ENCODE measurements at places on chromosomes 12 and 14.

- no peak for DNase-seq
Observed at GRCh38 chr12:93279565-93280412, 97.9 kb upstream of the NUDT4 start.

DNA sequence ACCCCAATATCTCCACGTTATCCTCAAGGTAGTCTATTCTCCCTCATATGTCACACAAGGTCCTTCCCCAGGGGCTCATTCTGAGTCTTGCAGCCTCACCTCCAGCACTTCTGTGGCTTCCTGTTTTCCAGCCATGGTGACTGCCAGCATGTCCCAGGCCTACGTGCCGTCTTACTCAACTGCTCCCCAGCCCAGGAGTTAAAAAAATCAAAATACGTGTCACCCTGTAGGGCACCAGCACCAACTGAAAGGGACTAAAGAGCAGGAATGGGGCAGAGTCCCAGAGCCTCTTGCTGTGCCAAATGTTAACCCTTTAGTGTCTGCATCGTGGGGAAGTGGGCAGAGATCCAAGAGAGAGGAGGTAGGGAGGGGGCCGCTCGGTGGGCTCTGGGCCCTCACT is 37.0 kb upstream of the MED13L start:
- DNase-seq, result no peak

DNA sequence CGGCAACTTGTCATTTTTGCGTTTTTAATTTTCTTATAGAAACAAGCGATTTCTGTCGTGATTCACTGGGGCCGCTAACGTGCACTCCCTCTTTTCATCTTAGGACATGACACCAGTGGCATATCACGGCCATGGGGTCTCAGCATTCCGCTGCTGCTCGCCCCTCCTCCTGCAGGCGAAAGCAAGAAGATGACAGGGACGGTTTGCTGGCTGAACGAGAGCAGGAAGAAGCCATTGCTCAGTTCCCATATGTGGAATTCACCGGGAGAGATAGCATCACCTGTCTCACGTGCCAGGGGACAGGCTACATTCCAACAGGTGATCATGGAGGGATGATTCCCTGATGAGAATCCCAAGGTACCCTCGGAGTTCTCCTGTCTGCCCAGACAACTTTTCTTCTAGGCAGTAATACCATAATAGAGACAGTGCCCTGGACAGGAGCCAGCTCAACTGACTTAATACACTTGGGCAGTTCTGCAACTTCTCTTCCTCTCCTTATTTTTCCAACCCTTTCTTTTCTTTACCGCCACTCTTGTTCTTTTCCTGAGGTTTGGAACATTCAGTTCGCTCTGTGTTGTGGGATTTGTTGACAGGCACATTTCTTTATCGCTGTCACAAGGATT is 821 bp downstream of the TMEM106C start:
- DNase-seq, result no peak

DNA sequence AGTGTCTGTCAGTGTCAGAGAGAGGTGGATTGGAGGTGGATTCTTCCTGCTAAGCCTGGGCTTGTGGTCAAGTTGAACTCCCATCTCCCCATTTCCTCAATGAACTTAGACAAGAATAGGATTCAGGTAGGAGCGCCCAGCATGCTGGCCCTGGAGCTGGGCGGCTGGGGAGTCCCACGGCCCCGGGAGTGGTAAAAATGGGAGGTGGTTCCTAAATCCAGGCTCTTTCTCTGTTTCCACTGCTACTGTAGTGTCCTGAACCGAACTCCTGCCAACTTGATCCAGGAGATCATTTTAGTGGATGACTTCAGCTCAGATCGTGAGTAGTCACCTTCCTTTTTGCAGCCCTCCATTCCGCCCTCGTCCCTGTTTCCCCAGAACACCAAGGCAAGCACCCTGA is 65.1 kb downstream of the GALNT16 start:
- DNase-seq, result no peak

DNA sequence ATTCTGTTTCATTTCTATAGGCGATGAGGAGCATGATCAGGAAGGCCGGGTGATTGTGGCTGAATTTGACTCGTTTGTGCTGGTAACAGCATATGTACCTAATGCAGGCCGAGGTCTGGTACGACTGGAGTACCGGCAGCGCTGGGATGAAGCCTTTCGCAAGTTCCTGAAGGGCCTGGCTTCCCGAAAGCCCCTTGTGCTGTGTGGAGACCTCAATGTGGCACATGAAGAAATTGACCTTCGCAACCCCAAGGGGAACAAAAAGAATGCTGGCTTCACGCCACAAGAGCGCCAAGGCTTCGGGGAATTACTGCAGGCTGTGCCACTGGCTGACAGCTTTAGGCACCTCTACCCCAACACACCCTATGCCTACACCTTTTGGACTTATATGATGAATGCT is 1.9 kb downstream of the APEX1 start:
- DNase-seq, result no peak

DNA sequence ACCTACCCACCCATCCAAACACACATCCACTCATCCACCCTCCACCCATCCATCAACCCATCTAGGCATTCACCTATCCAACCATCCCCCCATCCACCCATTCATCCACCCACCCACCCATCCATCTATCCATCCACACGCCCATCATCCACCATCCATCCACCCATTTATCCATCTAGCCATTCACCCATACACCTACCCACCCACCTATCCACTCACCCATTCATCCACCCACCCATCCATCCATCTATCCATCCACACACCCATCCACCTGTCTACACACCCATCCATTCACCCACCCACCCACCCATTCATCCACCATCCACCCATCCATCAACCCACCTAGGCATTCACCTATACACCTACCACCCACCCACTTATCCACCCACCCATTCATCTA is 72.6 kb upstream of the GALNT9 start:
- DNase-seq, result no peak

- no peak for DNase-seq
Observed at GRCh38 chr14:74619672-74620131, 7.7 kb upstream of the LTBP2 start.

DNA sequence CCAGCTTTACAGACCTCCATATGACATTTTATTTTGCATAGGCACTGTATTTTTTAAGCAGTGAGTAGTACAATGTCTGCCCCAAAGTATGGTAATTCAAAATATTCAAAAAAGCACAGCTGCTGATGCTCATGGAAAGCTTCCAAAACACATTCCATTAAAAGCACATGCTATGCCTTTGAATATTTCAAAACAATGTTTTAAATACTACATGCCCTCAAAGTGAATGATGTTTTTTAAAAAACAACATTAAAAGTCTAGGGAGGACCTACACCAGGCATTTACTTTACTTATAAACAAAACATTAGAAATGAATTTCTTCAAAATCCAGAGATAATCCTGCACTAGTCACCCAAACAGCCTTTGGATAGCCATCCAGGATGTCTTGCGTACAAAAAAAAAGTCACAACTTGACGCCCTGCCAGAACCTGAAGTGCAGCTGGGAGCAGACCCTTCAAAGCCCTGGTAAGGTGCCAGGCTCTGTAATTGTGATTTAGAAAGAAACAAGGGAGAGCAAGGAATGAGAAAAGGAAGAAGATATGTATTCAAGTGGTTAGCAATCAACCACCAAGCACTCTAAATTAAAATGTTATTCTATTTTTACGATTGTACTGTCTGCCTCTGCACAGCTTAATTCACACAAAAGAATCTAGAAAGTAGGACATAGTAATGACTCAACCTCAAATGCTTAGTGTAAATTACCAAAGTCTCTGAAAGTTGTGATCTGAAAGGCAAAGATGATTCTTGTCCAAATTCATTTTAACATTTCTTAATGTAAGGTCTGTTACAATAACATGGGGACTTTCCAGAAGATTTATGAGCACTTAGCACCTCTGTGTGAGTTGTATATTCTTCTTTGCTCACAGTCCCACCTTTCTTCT is 31.9 kb downstream of the CEP83 start:
- DNase-seq, result no peak

DNA sequence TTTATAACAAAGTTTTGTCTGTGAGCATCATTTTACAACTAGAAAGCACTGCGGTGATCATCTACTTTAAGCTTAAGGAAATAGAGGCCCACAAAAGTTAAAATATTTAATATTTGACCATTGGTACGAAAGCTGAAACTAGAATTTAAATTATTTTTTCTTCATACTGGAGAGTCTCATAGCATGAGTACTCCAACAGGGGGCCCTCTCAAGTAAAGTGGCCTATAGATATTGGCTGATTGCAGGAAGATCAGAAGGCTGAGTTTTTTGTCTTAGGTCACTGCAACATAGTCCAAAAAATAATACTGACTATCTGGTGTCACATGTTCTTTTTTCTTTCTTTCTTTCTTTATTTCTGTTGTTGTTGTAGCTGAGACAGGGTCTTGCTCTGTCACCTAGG is 75.3 kb upstream of the ZDHHC17 start:
- no peak for DNase-seq

DNA sequence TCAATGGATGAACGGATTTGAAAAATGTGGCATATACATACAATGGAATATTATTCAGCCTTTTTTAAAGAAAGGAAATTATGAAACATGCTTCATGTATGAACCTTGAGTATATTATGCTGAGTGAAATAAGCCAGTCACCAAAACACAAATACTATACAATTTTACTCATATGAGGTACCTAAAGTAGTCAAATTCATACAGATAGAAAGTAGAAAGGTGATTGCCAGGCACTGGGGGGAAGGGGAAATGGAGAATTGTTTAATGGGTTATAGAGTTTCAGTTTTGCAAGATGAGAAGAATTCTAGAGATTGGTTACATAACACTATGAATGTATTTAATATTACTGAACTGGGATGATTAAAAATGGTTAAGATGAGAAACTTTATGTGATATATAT is 171.4 kb downstream of the TMTC3 start:
- no peak for DNase-seq

DNA sequence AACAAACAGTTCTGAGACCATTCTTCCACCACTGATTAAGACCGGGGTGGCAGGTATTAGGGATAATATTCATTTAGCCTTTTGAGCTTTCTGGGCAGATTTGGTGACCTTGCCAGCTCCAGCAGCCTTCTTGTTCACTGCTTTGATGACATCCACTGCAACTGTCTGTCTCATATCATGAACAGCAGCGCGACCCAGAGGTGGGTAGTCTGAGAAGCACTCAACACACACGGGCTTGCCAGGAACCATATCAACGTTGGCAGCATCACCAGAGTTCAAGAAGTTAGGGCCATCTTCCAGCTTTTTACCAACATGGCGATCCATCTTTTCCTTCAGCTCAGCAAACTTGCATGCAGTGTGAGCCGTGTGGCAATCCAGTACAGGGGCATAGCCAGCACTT is 16.9 kb downstream of the AEBP2 start:
- no peak for DNase-seq

GRCh38 chr14:95784137-95784536 is 70.2 kb upstream of the TCL1A start:
- no peak for DNase-seq

GRCh38 chr14:63759456-63759855 is 31.6 kb upstream of the SGPP1 start:
- DNase-seq, result no peak

DNA sequence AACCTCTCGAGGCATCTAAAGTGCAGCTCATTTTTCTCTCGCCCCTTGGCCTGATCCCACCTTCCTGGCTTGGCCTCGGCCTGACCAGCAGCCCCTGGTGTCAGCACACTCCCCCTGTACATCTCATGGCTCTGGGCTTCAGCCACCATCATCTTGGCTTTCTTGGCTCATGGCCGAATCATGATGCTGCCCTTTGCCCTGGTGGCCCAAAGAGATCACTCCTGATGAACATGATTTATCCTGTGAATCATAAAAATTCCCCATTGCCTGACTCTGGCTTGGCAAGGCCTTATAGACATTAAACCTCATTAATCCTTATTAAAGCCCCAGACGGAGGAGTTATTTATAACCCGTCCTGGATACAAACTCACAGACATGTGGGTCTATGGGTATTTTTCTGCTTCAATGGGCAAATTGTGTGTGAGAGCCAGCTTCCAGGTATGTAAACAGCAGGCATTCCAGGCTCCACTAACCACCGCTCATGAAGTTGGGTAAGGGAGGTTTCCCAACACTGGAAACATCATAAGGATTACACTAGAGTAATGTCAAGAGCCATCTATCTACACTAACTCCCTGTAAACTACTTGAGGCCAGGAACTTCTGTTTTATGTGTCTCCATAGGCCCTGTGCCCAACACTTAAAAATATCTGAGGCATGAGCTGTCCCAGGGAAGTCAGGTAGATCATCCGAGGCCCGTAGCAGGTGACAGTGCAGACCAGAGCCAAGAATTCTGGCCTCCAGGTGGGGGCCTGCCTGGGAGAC is 171.2 kb downstream of the TTC8 start:
- no peak for DNase-seq

GRCh38 chr14:94689218-94689984 is 77.2 kb downstream of the SERPINA3 start:
- peak; percentile 21 for DNase-seq

GRCh38 chr14:80211153-80212022 is at the start of gene DIO2:
DIO2 (minus strand) TSS chr14:80211504; CDS start chr14:80211472, 32 bp downstream.
- no peak for DNase-seq

GRCh38 chr14:94395282-94395887 is 7.0 kb upstream of the SERPINA1 start:
- no peak for DNase-seq

- no peak for DNase-seq
Observed at GRCh38 chr12:109793826-109794501, 39.2 kb downstream of the TRPV4 start.

DNA sequence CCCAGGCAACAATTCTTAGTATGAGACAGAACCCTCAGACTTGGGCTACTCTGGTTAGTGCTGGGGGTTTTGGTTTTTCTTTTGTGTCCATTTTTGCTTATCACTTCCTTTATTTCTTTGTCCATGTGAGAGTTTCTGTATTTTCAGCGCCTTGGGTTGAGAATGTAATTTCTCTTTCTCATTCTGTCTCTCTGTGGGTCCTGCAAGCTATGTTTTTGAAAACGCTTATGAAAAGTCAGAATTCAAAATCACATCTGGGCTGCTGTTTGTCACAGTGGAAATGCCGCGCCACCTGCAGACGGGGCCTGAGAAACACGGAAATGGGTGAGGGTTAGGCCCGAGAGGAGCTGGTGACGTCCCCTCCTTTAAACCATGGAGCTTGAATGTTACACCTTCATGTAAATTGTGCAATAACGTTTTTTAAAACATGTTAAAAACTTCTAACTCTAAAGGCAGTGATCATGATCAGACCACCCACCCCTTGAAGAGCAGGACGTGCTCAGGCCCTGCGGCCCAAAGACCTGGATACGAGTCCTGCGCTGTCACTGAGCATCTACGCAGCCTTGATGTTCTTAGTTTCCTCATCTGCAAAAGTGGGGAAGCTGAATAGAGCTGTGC is 26.1 kb downstream of the JDP2 start:
- peak; percentile 5 for DNase-seq

DNA sequence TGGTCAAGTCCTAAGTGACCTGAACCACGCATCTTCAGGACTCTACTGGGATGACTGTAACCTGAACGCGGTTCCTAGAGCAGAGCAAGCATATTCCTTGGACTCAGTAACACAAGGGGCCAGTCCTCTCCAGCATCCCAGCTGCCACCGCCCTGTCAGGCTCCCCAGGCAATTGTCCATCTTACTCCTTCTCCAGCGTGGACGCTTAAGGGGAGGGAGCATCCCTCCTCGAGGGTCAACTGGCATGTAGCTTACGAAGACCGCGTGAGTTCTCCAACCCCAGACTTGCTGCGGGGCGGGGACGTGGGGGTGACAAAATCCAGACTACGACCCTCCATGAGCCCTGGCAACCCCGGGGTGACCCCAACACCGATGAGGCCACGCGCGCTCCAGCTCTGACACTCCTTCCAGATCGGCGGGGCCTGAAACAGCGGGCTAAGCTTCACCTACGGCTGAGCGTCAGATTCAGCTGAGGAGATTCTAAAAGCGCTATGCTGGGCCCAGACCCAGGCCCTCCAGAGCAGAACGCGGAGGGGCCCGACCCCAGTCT is 846 bp upstream of the MTHFD1 start:
- no peak for DNase-seq
